ENCODE measurements at places on chromosomes 7 and 10. TPM values are rescaled to one million over a fixed set of nuclear protein-coding genes. Genes with fewer than 3 reads are reported as not detected.

Gene HABP2
- 0.14 TPM for total RNA-seq

Gene SAMD9
- total RNA-seq: 2.5 TPM

Gene ZKSCAN5
- total RNA-seq: 10.0 TPM

Gene NPY4R2
- 11.5 TPM for total RNA-seq

Gene THAP5
- 16.6 TPM for total RNA-seq

Gene GRID2IP
- not detected for total RNA-seq

Gene LRRC61
- 0.05 TPM for total RNA-seq

Gene TAS2R3
- total RNA-seq: not detected

Gene MYPN
- total RNA-seq: 2.0 TPM

Gene STRIP2
- total RNA-seq: 5.1 TPM

Gene TM9SF3
- 85.8 TPM for total RNA-seq

Data from A549 treated with dexamethasone at 1 μM for 4 hours (cell line).